ENCODE measurements at places on chromosomes 1 and 21.

DNA sequence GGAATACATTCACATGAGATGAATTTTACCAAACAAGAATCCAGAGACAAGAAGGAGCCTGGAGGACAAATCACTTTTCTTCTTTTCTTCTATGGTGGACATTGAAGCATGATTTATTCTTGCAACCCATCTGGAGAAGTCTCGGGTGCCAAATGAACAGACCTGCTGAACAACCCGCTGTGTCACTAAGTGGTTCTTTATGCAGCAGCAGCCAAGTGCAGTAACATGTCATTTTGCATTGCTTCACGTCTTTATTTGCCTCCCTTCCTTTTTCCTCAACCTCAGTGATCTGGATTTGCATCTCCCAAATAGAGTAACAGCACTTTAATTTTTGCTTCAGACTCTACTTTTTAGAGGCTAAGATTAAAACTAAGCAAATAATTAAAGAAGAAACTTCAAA lies 50.0 kb upstream of the TENT5C start:
- DNase-seq, result no peak

DNA sequence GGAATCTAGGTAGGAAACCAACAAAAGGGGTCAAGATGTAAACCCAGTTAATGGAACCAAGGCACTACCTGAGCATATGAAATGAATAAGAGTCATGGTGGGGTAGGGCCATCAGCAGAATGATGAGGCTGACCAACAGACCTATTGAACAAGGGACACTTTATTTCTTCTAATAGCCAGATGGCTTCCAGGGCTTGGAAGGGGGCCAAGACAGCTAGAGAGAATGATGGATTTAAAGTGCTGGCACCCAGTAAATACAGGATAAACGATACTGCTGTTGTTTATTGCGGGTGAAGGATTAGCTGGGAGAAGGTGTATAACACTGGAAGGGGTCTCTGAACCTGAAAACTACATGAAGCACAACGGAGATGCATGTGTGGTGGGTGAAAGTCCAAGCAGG lies 15.6 kb downstream of the DDAH1 start:
- DNase-seq, result no peak

GRCh38 chr1:229224308-229224707 lies 46.6 kb upstream of the RAB4A start:
- no peak for DNase-seq

GRCh38 chr1:15215116-15215515 lies 31.9 kb upstream of the FHAD1 start:
- no peak for DNase-seq

GRCh38 chr1:207288315-207288714 lies 33.2 kb upstream of the CD55 start:
- no peak for DNase-seq

GRCh38 chr1:239126884-239127283 lies 259.5 kb upstream of the CHRM3 start:
- DNase-seq, result no peak

DNA sequence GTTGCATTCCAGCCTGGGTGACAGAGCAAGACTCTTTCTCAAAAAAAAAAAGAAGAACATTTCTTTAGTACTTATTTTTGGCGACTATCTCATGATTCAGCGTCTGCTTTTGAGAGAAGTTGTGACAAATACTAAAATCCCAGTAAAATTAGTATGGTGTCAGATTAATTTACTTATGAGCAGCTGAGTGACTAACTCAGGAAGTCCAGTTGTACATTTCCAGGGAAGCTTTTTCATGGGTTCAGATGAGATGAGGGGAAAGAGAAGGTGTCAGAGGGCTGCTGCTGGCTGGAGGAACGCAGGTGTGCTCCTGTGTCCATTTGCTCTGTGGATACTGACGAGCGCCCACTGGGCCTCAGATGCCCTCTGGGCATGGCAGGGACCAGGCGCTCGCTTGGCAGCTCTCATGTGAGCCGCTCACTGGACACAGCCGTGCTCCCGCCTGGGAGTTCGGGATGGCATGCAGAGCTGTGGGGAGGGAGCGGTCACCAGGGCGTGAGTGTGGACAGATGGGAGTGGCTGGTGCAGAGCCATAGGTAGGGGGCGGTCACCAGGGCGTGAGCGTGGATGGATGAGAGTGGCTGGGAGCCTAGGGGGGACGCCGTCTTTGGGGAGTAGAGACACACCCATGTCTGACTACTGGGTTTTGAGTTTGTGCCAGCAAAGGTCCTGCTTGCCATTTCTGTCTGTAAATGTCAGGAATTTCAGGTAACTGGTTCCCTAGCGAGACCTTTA lies 55.0 kb downstream of the ADARB1 start:
- DNase-seq, result no peak

DNA sequence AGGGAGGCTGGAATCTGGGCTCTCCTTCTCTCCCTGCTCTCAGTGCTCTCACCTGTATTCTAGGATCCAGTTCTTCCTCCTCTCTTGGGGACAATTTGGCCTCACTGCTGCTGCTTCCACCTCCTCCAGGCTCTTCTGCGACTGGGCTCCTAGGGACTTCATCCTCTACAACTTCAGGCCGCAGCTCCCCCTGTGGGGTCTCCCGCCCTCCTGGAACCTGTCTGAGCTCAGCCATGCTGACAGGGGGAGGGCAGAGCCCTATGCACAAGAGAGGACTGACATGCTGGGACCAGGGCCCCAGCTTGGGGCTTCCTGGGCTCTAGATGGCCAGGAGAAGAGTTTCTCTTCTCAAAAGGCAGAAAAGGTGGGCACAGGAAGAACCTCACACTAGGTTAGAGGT lies 1.0 kb downstream of the SH3BP5L start:
- no peak for DNase-seq

DNA sequence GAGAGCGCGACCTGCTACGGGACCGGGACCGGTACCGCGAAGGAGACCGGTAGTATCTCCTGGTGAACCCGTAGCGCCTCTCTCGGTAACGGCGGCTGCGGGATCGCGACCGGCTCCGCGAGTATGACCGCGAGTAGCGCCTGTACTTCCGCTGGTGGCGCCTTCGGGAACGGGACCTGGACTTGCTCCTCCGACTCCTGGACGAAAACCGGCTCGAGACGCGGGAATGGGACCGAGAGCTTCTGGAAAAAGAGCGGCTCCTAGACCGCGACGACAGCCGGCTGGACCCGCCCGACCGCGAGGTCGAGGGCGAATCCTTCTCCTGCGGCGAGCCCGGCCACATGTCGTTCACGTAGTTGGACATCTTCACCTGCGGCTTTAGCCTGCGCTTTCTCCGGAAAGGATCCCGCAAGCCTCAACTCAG lies 642 bp downstream of the RSRP1 start:
- no peak for DNase-seq

GRCh38 chr1:5938101-5938646 lies 54.1 kb downstream of the NPHP4 start:
- no peak for DNase-seq

DNA sequence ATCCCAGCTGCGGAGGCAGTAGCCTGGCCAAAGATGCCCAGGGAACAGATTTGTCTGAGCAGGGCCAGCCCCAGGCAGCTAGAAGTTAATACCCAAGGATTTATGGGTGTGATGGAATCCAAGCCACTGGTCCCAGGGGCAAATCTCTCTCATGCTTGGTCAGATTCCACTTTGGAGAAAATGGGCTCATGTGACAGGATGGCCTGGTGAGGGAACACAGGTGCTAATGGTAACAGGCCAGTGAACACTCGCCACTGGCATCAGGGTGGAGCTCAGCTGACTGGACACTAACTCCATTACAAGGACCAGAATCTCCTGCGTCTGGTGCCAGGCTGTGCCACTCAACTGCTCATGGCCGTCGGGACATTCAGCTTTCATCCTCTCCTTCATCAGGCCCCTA lies 12.0 kb downstream of the MDM4 start:
- no peak for DNase-seq

- no peak for DNase-seq
These were observed 106.2 kb downstream of the TOMM20 start for GRCh38 chr1:235022341-235022980.

DNA sequence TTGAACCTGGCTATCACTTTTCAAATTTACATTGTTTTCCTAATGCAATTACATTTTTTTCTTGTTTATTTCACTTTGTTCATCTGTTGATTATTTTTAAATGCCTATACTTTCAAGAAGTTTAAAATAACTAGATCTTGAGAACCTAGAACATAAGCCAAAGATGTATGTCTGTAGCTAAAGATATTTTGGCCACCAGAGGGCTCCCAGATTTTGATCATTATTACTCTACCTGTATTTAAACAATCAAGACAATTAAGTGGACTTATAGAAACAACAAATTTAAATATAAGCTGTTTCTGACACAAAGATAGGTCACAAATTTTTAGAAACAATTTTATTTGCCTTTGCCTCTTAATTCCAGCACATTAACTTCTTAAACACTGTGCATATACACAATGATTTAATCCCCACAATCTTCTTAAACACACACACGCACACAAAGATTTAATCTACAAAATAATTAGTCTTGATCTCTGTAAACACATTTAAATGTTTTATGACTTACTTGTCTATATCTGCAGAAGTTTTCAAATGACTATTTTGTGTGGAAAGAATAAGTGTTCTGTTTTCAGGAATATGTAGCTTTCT lies 380.0 kb downstream of the DSCAM start:
- no peak for DNase-seq

DNA sequence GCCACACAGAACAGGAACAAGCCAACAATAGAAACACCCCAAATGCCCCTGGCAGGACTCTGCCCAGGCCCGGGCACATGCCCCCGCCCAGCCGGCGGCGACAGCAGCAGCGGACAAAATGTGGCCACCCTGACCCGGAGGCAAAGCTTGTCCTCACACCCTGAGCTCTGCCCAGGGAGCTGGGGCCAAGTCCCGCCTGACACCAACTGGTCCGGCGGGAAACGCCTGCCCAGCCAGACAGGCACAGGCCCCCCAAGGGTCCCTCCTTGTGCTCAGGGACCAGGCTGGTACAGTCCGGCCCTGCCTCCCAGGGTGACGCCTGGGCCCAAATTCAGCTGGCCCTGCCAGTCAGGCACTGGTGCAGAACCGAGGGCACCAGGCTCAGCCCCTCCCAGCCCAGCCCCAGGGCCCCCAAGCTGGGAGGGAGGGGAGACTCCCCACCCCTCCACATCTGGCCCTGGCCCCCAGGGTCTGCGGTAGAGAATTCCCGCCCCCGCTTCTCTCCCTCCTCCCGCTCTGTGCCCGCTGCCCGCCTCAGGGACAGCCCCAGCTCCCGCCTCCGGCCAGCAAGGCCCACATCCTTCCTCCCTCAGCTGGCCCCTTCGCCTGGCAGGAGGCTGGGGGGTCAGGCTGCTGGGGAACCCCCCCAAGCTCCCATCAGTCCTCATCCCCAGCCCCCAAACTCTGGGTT lies 2.0 kb downstream of the AHDC1 start:
- DNase-seq, result no peak

DNA sequence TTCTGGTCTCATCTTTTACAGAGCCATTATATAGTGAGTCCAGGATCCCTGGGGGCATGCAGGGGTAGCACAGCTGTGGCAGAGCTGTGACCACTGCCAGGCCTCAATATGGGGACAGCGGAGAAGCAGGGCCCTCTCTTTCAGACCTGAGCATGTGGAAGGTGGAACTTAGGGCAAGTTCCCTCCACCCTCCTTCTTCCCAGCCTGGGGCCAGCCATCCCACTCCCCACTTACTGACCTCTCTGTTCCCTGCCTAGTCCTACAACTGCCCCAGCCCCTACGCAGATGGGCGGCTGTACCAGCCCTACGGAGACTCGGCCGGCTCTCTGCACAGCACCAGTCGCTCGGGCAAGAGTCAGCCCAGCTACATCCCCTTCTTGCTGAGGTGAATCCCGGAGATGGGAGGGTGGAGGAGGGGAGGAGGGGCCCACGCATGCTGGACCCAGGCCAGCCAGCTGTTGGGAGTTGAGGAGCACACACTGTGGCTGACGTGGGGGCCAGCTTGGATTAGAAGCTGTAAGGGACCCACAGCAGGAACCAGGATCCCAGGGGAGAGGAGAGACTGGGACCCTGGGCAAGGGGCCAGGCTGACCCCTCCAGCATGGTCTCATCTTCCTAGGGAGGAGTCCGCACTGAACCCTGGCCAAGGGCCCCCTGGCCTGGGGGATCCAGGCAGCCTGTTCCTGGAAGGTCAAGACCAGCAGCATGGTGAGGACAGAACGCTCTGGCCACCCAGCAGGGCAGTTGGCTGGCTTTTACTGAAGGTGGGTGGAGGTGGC lies 10.7 kb downstream of the PSRC1 start:
- DNase-seq, result no peak

DNA sequence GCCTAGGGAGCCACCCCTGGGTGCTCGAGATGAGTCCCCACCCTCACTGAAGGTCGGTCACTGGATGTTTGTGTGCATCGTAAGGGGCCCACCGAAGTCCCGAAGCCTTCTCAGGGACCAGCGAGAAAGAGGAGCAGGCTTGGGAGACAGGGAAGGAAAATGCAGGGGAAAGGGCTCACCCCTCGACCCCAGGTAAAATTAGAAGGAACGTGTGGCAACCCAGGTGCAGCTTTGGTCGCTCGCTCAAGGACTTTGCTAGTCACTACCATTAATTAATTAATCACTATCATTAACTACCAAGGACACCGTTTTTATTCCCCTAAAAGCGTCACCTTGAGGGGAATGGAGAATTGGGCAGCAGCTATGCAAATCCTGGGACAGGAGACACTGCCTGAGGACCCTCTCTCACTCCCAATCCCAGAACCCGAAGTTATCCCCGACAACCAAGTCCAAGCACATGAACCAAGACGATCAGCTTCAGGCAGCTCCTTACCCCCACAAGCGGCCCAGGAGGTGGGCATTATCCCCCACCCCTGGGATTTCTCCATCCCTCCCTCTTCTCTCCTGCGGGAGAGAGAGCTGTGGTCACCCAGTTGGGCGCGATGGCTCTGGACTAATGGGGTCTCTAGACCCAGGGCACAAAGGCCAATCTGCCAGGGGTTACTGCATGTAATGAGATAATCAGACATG lies 4.2 kb upstream of the SIM2 start:
- no peak for DNase-seq

DNA sequence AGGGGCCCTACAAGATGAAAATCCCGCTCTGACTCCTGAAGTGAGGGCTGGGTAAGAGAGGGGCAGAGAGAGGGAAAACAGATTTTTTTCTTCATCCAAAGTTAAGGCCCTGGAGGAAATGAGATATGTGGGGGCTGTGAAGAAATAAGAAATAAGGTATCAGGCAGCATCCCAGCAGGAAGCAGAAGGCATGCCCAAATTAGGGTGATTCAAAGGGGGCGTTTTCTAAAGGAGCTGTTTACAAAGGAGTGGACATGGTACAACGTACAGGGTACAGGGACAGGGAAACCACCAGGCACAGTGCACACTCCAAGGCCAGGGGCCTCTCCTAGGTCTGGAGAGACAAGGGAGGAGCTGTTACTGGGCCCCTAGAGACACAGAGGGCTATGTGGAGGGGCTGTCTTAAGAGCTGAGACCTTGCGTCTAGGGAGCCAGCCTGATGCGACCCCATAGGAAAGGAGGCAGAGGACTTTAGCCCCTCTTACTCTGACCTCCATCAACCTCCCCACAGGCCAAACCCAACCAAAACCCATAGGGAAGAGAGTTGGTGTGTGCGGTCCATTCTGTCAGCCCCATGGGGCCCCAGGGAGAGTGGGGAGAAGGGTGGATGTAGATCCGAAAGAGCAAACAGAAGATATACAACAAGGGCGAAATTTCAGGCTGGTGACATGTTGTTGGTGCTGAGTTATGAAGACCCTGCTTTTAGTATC lies 38.6 kb downstream of the STYXL2 start:
- no peak for DNase-seq

GRCh38 chr1:45047032-45047431 lies 35.0 kb downstream of the UROD start:
- DNase-seq, result no peak

GRCh38 chr21:36695671-36696389 lies 3.1 kb upstream of the SIM2 start:
- no peak for DNase-seq

GRCh38 chr1:209708297-209708696 lies 3.7 kb downstream of the HSD11B1 start:
- DNase-seq, result no peak

GRCh38 chr1:44505210-44505993 lies 100.3 kb downstream of the RNF220 start:
- no peak for DNase-seq
